ENCODE measurements at places on chromosomes 2 and 18.

DNA sequence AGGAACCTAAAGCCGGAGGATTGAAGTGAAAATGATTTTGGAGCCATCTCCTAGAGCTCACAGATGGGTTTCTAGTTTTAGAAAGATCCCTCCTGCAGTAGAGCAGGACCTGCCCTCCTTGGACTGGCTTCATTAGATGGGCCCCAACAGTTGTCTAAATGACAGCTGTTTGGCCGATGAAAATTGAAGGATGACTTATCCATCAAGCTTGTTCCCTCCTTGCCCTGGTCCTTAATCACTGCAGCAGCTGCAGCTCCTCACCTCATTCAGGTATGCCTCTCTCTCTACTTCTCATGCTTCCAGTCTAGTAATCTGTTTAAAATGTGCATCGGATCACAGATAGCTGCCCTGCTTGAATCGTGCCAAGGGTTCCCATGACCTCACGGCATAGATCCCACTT, 677.6 kb downstream of the BCL11A start:
- DNase-seq: no peak

GRCh38 chr2:147603447-147603846, 241.4 kb upstream of the ACVR2A start:
- DNase-seq: no peak

- no peak for DNase-seq
These were observed 26.2 kb downstream of the HRH4 start for GRCh38 chr18:24486684-24487083.

DNA sequence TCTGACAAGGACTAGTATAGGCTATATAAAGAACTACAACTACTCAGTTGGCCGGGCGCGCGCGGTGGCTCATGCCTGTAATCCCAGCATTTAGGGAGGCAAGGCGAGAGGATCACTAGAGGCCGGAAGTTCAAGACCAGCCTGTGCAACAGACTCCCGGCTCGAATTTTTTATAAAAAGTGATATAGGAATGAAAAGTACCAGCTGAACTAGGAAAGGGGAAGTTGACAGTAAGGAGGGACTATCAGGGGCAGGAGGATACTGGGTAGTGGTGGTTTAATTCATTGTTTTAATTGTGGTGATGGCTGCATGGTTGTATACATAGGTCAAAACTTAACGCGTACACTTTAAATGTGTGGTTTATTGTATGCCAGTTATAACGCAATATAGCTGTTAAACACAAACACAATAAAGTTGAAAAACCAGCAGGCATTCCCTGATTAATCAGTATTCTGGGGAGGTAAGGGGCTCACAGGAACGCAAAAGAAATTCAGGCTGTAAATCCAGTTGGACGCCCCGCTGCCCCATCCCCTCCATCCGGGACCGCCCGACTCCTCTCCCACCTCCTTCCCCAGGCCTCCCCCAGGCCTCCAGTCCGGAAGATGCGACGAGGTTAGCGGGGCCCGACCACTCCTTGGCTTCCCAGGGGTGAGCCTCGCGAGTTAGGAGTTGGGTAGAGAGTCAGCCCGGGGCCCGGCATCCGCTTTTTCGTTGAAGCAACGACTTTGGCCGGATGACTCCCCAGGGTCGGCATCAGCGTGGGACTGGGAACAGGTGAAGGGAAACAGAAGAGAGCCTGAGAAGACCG, 746 bp upstream of the POLR1B start:
- DNase-seq: peak; percentile 89

- DNase-seq: peak; percentile 43
These were observed 34.6 kb downstream of the TGFBRAP1 start for GRCh38 chr2:105294844-105295481.

Data from occipital lobe (tissue), 3 donors.